ENCODE measurements at places on chromosomes 7 and 10.
A peak's percentile ranks its signal among the peaks of the same experiment; 100 is the strongest.

DNA sequence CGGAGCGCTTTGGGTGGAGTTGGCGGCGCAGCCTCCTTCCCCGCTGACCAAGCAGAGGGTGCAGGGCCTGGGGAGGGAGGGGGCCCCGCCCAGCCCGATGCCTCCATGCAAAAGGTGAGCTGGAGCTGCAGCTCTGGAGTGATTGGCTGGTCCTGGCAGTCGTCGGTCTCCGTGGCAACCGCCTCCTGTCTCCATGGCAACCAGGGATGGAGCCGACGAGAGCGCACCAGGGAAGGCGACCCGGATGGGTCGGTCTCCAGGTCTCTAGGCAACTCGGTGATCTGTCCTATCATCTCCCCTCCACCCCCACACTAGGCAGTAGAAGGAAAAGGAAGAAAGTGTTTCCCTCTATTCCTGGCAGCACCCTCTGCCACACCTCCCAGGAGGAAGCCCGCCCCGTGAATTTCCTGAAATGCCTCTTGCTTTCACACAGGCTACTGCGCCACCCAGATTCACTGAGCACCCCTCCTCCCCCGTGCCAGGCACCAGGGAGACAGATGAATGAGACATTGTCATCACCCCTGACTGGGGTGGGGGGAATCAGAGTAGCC, 647 bp upstream of the NACAD start:
- peak; percentile 99 for DNase-seq

DNA sequence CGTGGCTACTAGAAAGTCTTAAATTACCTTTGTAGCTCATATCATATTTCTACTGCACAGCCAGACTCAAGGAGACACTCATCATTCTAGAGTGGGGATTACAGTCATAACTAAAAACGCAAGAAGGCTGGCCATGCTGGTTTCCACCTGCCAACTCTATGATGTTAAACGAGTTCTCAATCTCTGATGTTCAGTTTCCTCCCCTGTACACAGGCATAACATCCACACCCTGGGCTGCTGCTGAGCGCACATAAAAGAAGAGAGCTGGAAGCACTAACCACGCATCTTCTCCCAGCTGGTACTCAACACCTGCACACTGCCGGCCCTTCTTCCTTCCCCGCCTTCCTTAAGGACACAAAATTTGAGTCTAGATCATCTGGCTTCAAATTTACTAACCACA, 60.5 kb downstream of the SORBS1 start:
- DNase-seq: no peak

- DNase-seq: no peak
These were observed 205.9 kb downstream of the ARL4A start for GRCh38 chr7:12893292-12893691.

DNA sequence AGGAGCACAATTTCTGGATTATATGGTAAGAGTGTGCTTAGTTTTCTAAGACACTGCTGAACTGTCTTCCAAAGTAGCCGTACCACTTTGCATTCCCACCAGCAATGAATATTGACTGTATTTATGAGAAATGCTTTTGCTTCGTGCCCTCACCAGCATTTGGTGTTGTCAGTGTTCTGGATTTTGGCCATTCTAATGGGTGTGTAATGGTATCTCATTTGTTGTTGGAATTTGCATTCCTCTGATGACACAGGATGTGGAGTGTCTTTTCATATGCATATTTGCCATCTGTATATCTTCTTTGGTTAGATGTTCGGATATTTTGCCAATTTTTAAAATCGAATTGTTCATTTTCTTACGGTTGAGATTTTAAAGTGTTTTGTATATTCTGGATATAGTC, 558.5 kb upstream of the FZD8 start:
- no peak for DNase-seq

- DNase-seq: no peak
These were observed 127.4 kb upstream of the AGR3 start for GRCh38 chr7:17009007-17009719.

DNA sequence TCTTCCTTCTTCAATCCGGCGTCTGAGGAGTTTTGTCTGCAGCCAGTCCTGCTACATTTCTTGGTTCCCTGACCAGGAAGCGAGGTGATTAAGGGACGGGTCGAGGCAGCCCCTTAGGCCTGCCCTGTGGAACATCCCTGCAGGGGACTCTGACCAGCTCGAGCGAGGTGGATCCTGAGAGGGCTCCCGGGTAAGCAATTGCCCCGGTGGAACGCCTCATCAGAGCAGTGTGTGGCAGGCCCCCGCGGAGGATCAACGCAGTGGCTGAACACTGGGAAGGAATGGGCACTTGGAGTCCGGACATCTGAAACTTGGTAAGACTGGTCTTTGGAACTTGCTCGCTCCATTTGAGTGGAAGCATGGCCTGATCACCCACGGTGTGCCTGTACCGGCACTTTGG, 121.0 kb downstream of the CUL2 start:
- no peak for DNase-seq

DNA sequence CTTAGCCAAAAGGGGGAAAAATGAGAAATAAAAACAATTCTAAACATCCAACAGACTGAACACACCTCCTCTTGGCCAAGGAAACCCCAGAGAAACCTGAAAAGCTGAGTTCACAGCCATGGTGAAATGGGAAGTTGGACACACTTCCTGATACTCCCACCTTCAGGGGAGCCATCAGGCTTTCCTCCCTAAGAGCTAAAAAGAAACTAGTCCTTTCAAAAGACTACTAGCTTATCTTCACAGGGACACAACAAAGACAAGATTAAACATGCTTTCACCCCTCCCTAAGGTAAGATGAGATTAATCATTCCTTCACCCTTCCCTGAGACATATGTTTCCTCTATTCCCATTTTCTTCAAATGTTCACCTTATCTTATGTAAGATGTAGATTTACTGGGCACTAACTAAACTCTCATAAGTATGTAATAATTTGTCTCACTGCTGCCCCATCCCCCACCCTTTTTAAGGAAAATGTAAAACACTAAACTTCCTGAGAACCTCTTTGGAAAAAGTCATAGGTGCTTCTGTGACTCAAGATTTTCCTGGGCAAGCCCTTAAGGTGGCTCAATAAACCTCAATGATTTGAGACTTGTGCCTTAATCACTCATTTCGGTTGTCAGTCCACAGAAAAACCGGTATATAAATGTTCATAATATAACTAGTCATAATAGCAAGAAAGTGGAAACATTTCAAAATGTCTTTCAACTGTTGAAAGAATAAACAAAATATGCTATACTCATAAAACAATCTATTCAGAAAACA, 40.5 kb downstream of the HTR7 start:
- DNase-seq: no peak

GRCh38 chr10:119775529-119775928, 49.7 kb downstream of the INPP5F start:
- no peak for DNase-seq
